ENCODE measurements at places on chromosomes 2 and 18.

DNA sequence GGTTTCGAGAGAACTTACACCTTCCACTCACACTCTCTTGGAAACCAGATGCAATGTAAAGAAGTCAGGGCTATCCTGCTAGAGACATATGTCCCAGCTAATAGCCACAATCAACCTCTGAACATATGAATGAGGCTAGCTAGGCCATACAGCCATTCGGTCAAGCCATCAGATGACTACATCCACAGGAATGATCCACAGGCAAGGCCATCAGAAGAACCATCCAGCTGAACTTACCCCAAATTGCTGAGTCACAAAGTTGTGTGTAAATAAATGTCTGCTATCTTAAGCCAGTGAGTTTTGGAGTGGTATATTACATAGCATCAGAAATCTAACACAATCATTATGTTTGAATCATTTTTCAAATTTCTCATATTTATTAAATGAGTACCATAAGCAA is 5.2 kb upstream of the SPAST start:
- no peak for DNase-seq

DNA sequence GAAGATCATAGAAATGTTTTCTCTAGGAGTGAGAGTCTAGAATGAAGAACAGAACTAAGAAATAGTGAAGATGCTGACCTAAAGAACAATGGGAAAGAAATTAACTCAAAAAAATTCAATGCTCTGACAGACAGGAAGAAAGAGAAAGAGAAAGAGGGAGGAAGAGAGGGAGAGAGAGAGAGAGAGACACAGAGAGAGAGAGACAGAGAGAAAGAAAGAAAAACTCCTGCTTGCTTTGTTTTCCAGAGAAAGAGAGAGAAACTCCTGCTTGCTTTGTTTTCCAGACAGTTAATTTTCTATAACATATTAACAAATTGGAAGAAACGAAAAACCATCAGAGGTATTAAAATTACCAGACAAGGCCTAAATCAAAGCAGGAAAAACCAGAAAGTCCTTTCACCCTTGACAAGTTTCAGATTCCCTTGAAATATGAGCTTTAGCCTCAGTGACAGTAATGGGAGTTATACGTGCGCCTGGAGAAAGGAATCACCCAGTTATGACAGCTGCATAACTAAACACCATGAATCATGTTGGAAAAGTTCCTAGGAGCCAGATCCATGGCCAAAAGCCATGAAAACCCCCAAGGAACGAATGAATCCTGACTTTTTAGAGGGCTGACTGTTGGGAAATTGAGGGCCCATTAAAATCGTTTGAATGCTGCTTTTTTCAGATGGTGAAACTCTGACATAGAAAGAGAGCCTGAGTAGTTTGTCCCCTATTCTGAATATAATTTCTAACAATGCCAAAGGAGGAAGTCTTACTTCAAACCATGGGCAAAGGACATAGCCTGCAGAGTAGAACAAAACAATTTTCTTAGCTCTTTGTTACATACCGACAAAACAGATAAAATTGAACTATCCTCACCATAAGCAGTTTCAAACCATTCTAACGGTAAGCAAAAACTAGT is 228.6 kb upstream of the CHST9 start:
- no peak for DNase-seq

DNA sequence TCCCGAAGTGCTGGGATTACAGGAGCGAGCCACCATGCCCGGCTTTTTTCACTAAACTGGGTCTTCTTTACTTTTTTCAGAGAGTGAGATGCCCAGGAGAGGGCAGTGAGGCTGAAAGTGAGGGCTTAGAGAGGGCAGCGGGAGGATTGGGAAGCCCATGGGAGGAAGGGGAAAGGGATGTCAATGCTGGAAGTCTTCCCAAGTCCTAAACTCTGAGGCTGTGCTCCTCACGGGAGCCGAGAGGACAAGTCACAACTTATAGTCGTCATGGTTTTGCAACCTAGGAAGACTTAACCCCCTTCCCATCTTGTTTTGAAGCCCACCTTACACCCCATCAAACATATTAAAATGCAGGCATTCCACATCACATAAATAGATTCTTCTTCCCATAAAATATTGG is 15.1 kb upstream of the MEP1B start:
- no peak for DNase-seq

DNA sequence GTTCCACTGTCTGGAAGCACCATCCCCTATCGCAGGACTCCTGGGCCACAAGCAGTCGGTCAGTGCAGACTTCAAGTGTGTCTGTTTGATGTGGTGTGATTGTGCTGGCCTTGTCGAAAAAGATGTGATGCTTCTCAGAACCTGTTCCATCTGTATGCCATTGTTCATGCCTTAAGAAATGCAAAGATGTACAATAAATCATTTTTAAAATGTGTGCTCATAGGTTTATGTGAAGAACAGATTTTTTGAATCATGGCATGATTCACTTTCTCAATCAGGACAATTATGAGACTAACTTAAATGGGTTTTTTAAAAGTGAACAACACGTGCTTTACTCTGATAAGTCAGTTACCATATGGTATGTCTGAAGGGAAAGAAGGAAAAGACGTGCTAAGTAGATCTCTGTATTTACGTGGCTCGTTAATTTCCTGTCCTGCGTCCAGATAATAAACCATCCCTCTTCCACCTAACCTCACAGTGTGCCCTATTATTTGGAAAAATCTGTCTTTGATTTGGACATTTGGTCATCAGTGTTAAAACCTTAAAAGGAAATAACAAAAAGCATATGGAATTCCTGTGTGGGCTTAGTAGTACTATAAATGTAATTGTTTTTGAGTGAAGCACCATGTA is 54.9 kb downstream of the PRKRA start:
- DNase-seq: no peak

DNA sequence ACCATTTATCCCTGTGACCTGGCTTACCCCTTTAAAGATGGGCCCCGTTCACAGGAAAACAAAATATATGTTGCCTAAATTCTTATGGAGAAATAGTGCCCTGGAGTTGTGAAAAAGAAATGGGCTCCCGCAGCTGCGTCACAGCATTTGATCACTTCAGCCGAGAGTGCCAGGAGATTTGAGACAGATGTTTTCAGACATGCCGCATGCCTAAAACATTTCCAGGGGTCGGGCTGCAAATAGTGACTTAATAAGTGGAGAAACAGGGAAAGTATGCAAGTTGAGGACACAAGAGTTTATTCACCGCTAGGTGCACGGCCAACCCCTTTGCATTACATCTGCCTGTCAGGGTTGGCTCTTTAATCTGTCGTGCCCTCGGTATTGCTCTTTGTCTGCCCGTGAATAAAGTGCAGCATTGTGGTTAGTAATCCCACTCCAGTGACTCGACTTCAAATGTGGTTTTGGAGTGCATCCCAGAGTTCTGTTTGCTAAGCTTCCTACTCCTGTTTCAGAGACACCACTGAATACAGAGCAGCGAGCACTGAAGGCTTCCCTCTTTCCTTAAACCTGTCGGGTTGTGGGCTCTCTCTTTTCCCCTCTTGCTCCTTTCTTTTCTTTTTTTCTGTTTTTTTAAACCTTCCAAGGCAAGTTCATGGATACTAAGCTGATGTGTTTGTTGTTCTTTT is 187.5 kb downstream of the LTBP1 start:
- no peak for DNase-seq

GRCh38 chr18:31049189-31049588 is 6.6 kb upstream of the DSC3 start:
- no peak for DNase-seq

- DNase-seq: no peak
Observed at GRCh38 chr18:13580351-13580750, 146.0 kb downstream of the FAM210A start.

DNA sequence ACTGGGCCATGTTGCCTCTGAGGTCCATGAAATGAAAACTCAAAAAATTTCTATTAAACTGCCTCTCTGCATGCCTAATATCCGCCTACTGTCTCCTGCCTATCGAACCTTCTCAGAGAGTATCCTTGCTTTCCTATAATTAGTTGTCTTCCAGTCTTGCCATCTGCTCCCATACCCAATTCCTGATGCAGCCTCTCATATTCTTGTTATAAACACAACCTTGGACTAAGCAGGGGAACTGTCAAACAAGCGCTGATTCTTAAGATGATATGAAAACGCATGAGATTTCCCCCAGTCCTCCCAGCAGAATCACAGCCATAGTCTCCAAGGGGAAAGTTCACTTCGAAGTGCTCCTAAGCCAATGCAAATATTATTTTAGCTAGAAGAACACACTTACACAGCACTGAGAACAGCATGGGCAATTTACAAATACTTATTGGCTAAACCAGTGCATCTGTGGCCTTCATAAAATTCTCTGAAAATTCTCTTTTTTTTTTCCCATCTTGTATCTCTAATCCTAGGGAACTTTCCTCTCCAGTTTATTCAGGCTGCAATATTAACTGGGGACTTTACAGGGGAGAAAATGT is 471.6 kb downstream of the MBD2 start:
- no peak for DNase-seq

- DNase-seq: no peak
Observed at GRCh38 chr2:144152817-144153271, 367.1 kb downstream of the ZEB2 start.

- no peak for DNase-seq
Observed at GRCh38 chr2:68569604-68570003, 73.8 kb upstream of the PROKR1 start.

GRCh38 chr2:231515603-231516002 is 14.6 kb downstream of the NMUR1 start:
- no peak for DNase-seq

DNA sequence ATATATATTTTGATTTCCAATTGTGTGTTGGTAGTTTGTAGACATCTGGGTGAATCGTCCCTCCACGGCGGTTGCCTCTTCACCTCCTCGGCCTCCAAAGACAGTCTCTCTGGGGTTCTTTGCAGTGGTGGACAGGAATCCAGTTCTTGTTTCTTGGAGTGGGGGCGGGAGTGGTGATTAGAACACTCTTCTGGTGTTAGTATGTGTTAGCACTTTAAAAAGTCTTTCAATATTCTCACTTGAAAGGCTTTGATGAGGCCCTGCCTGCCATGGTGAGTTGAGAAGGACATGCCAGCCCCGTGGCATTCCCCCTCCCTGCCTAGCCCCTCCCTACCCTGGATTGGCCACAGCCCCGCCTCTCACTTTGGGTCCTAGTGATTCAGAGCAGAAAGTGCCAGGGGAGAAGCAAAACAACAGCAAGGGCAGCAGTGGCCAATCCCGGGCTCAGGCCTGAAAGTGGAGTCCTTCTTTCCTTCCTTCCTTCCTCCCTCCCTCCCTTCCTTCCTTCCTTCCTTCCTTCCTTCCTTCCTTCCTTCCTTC is 316.8 kb upstream of the HS6ST1 start:
- DNase-seq: no peak

GRCh38 chr2:43405829-43406228 is 179.4 kb upstream of the ZFP36L2 start:
- no peak for DNase-seq

GRCh38 chr2:85601771-85602475 is 575 bp downstream of the TMEM150A start:
- no peak for DNase-seq

DNA sequence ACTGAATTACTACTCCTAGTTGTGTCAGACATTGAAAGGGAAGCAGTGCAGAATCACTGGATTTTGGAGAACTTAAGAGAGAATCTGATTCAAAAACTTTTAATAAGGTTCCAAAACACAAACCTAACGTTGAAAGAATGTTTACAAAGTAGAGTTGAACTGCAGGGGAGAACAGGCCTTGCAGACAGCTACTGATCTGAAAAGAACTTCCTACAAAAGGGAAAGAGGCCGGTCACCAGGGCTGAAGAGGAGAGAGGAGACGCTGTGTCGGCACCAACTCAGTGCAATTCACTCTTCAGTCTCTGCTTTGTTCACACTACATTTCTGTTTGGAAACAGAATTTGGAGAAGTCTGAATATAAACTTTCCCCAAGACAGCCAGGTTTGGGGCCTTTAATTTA is 124.0 kb downstream of the GAREM1 start:
- no peak for DNase-seq
